ENCODE measurements at places on chromosomes 11 and 22.

GRCh38 chr11:106021967-106022794 is at the start of gene MSANTD4:
Gene MSANTD4, minus strand, starts transcription at chr11:106022240. Its CDS starts 11,323 bp downstream, at chr11:106010917.
- peak; percentile 98 for DNase-seq

DNA sequence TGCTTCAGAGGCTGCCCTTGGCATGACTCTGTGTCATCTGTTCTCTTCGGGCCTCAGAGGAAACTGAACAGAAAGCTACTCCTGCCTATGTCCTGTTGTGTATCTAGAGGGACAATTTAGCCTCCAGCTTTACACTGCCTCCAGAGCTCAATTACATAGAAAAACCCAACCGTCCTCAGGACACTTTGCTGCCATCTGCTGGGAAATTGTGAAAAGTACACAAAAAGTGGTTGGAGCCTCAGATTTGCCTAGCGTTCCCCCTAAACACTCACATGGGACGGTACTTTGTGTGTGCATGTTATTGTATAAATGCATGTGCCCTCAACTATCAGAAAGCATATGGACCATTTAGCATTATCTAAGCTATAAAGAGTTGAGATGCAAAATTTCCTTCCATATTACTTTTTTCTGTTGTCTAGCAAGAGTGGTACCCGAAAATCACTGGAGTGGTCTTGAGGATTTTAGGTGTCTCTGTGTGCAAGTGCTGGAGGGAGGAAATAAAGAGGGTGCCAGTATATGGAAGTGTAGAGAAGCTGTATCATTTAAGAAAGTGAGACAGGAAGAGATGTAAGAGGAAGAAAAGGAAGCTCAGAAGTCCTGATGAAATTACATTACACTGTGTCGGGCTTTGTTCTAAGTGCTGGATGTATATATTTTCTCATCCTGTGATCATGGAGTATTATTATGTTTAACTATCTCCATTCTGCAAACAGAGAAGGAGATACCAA is 8.7 kb upstream of the MS4A4E start:
- DNase-seq, result no peak

DNA sequence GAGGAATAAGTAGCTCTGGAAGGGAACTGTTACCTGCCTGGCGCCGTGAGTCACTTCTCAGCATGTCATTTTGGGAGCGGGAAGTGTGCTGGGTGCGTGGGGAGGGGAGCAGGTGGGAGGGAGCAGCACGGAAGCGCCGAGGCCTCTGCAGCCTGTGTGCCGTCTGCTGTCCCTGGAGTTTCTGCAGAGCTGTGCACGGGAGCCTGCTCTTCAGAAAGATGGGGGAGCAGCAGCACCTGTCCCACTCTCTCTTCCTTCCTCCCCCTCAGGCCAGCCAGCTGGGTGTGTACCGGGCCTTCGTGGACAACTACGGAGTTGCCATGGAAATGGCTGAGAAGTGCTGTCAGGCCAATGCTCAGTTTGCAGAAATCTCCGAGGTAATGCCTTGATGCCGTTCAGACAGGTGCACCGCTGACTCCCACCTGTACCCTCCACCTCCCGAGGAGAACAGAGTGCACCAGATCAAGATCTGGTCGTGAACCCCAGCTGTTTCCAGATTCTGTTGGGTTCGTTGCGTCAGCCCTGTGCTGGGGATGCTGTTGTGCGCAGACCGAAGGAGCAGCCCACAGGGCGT is 87.9 kb downstream of the BCR start:
- DNase-seq, result no peak

DNA sequence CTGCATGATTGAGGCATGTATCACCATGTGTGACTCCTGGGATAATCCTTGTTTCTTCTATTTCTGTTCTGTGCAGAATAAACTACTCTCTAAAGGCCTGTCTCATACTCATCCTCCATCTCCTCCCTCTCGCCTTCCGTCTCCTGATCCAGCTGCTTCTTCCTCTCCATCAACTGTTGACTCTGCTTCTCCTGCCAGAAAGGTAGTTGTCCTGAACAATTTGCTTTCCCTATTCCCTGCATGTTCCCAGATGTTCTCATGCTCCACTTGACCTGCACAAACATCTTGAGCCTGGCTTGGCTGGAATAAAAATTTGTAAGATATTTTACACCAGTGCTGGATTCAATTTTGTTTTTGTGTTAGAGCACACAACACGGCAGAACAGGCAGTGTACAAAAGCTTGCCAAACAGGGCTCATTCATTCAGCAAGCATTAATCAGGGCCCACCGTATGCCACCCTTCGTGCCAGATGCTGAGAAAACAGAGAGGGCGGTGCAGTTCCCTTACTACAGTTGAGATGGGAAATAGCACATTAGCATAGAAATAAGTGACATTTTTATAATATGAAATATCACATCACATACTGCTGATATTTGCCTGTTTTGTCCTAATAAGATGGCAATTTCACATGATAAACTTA is 133.3 kb upstream of the PARVA start:
- no peak for DNase-seq

- DNase-seq, result no peak
These were observed 27.2 kb downstream of the SYTL2 start for GRCh38 chr11:85783758-85784157.

- no peak for DNase-seq
These were observed 4.5 kb upstream of the MYBPC3 start for GRCh38 chr11:47356998-47357329.

- DNase-seq, result no peak
These were observed 858.5 kb upstream of the FAT3 start for GRCh38 chr11:91365986-91366585.

- DNase-seq, result no peak
These were observed 80.8 kb upstream of the SORL1-AS1 start for GRCh38 chr11:121533601-121534000.

- DNase-seq, result no peak
These were observed 104.5 kb downstream of the RELT start for GRCh38 chr11:73480677-73481076.

- no peak for DNase-seq
These were observed 15.7 kb downstream of the CAT start for GRCh38 chr11:34454308-34455032.

DNA sequence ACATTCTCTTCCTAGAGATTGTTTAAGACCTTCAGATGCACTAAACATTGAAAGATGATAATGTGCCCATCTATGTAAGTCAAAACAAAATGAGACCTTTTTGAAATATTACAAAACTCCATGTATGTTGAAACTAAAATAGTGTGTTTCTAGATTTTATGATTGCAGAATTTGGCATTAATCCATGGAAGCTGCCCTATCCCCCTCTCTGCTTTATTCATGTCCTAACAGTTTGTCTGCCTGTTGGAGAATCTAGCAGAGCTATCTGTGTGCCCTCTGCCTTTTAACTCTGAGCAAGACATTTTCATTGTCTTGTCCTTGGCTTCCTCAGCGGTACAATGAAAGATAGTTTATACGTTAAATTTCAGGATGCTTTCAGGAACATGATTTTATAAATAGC is 105.5 kb downstream of the FAT3 start:
- no peak for DNase-seq

GRCh38 chr11:109077291-109077920 is 344.6 kb upstream of the C11orf87 start:
- no peak for DNase-seq

DNA sequence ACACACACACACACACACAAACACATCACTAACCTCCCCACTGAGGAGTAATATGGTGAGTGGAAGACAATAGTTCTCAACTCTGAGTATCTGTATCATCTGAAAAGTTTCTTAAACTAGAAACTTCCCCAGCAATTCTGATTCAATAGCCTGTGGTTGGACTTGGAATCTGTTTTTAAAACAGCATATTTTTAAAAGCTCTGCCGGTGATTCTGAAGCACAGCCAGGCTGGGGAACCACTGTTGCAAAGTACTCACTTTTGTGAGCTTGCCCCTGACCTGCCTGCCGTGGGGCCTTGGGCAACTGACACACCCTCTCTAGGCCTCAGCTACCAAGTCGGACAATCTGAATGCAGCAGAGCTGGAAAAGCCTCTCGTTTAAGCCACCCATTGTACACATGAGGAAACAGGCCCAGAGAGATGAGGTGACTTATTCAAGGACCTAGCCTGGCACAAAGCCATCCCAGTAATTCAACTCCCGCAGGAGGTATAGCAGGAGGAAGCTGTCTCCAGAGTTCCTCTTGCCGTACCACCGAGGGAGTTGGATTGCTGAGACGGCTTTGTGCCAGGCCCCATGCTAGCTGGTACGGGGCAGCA is 8.9 kb downstream of the SLC15A3 start:
- DNase-seq, result no peak

- no peak for DNase-seq
These were observed 111.2 kb downstream of the MRTFA start for GRCh38 chr22:40525250-40525884.

GRCh38 chr22:30390974-30391691 is 3.9 kb upstream of the RNF215 start:
- peak; percentile 55 for DNase-seq

DNA sequence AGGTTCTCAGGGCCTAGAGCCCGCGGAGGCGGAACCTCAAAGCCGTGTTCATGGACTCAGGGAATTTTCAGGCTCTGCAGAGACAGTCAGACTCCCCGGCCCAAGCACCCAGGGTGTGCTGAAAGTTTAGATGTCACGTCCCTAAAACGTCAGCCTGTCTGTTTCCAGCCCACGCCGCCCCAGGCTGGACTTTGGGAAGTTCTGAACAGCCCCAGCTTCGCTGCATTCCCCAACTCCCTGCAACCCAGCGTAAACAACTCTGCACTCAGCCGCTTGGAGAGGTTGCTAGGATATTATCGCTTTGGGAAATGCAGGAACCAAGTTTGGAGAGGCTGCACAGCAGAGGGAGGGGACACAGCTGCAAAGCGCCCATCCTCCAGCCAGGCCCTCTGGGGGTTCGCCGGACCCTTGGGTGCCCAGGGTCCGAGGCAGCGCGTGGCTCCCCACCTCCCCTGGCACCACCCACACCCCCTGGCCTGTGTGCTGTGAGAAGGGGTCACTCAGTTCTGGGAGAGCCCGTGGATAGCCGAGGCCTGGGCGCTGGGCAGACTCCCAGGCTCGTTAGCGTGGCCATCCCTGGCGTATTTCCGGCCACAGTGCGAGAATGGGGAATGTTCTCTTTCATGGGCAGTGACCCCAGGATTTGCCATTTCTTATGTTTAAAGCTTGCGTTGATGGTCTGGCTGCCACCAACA is 120.5 kb upstream of the FGF3 start:
- no peak for DNase-seq

GRCh38 chr22:38033522-38034277 is 23.5 kb upstream of the PICK1 start:
- DNase-seq, result no peak

DNA sequence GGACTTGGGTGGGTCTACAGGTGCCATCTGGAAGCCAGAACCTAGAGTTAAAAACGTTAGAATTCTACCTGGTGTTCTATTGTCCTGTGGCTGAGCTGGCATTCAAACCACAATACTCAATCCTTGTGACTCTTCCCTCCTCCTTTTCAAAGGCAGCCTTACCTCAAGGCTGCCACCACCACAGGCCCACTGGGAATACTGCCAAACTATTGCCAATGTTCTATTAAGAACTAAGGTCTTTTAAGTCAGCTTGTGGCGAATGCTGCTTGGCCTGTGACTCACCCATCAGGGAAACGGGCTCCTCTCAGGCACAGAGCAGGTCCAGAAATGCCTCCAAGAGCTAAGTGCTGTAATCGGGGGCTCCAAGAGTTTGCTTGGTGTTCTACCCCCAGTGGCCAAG is 1008.4 kb downstream of the JRKL start:
- no peak for DNase-seq

DNA sequence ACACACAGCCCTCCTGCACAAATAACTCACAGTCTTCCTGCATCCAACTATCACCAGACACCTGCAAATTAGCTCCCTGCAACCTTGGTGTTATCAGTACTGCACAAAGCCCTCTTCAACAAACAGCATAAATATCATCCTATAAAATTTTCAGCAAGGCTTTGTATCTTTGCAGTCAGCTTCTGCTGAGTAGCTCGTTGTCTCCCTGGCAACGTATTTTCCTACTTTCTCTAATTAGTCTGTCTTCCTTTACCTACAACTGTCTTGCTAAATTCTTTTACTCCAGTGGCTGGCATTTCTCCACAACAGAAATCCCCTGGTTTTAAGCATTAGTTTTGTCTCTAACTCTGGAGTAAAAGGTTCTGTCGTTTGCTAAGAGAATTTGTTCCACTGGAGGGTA is 3.9 kb downstream of the OR8D4 start:
- no peak for DNase-seq

DNA sequence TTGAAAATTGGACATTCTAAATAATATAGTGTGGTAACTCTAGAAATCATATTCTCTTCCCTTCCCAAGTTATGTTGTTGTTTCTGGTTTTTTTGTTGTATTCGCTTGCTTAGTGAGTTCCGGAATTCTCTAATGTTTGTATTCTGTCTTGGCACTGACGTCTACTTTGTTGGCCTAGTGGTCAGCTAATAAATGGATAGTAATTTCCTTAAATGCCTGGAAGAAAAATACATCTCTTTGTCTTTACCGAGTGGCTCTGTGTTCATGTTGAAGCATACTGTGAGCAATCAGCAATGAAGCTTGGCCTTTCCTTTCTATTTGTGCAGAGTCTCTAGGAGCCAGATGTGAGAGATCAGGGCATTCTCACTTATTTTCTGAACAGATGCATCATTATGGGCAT is 1225.7 kb downstream of the JRKL start:
- DNase-seq, result no peak

GRCh38 chr11:77187776-77188632 is 60.0 kb downstream of the MYO7A start:
- DNase-seq, result peak; percentile 35

GRCh38 chr11:126360049-126360446 is 4.6 kb downstream of the ST3GAL4 start:
- no peak for DNase-seq

- DNase-seq, result no peak
These were observed 101.8 kb downstream of the TRIM44 start for GRCh38 chr11:35764417-35764816.

DNA sequence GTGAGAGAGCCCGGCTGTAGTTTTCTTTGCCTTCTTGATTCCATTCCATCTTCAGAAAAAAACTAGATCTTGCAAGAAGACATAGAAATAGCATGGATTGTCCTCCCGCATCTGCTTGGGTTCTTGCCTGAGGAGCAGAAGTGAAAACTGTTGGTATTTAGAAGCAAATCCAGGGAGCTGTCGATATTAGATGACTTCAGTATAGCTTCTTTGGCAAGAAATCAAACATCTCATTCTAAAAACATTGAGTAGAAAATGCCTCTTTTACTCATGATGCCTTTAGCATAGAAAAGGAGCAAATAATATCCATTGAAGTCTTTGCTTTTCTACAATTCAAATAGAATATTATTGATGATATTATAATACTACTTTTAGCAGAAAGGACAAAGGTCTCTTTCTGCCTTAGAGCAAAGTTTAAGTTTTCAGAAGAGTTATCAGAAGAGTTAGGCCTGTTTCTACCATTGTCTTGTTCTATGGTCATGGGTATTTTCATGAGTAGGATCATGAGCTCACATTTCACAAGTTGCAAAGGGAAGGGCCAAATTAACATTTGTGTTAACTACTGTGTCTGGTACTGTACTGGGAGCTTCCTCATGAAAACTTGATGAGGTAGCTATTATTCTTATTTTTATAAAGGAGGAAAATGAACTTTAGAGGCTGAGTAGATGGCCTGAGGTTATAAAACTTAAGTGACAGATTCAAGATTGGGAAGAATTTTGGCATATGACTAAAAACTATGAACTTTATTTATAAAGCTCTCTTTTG is 49.7 kb downstream of the EXT2 start:
- DNase-seq, result no peak

- peak; percentile 71 for DNase-seq
These were observed 27.6 kb upstream of the EXPH5 start for GRCh38 chr11:108620958-108621772.

- DNase-seq, result no peak
These were observed 44.3 kb downstream of the POLD3 start for GRCh38 chr11:74636630-74637184.

- no peak for DNase-seq
These were observed 19.2 kb downstream of the DHCR7 start for GRCh38 chr11:71428861-71429435.

All from GM12864 (cell line).